ENCODE measurements at places on chromosomes 11 and 22.
A peak's percentile ranks its signal among the peaks of the same experiment; 100 is the strongest.

- DNase-seq, result no peak
Observed at GRCh38 chr11:10118865-10119264, 175.2 kb downstream of the SBF2 start.

DNA sequence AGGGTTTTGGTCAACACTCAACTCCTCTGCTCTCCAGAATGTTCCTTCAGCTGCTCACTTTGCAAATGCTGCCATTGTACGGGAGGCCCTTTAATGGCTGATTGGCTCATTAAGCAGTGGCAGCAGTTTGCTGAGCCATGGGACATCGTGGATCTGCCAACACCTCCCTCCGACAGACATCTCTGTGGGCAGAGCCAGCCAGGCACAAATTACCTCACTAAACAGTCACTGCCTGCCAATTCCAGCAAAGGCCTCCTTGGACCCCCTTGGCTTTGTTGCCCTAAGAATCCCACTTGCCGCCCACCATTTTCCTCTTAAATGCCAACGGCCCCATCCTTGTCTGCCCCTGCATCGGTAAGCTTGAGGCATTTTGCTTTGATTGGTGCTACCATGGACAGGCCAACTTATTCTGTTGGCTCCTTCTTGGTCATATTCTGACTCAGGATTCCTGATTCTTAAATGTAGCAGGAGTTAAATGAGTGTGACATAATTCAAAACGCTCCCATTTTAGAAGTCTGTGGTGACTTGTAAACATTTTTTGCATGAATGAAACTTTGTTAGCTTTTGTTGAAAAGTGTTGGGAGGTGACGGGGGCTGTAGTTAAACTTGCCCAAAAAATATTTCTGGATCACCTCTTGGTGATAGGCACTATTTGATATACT lies 57.5 kb upstream of the LMO2 start:
- DNase-seq, result peak; percentile 78

- DNase-seq, result no peak
Observed at GRCh38 chr22:37501610-37502341, 15.6 kb upstream of the MFNG start.

DNA sequence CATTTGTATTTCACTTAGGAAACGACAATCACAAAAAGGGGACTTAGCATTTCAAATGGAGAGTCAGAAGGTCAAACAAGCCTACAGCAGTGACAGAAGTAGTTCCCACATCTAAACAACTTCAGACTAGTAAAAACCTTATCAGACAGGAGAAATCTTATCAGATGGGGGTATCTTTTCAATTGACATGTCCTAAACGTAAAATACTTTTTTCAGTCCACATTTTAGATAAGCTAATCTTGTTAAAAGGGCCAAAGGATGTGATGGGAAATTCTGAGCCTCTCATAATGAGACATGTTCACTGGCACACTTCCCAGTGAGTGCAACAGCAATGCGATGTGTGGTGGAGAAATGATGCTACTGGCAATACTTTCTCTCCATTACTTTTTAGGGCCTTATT lies 2.4 kb downstream of the MAPK1 start:
- DNase-seq, result no peak

- no peak for DNase-seq
Observed at GRCh38 chr11:125223901-125224361, 59.4 kb downstream of the PKNOX2 start.

- no peak for DNase-seq
Observed at GRCh38 chr11:12083380-12083779, 27.0 kb upstream of the MICAL2 start.

GRCh38 chr11:1346669-1347390 lies 37.4 kb upstream of the TOLLIP start:
- DNase-seq, result no peak

DNA sequence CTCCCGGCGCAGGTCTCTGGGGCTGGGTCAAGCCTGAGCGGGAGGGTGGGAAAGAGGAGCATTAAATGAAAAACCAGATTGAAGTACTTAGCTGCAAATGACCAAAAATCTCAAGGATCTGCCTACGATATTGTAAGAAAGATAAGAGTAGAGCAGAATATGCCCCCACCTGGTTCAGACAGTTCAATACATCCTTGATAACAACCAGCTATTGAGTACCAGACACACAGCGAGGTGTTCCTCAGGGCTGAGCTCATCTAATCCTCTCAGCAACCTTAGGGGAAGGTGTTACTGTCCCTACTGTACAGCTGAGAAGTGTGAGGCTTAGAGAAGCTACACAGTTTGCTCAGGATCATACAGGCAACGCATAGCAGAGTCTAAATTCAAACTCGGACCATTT lies 27.4 kb upstream of the HMGXB4 start:
- no peak for DNase-seq

DNA sequence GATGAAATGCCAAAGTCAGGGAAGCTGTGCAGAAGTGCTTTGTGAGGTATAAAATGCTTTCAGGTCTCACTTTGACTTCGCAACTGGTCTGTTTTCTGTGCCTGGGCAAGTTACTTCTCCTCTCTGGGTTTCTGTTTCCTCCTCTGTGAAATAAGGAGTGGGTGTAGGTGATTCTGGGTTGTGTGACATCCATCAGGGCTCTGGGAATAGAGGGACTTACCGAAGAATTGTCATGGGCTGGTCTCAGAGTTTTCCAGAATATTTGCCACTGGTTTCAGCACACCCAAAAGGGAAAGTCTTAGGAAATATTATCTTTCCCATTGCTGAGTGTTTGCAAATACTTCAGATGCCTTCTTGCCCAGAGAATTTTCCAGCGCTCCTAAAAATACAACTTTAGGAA lies 118.4 kb downstream of the KIAA1671 start:
- no peak for DNase-seq

DNA sequence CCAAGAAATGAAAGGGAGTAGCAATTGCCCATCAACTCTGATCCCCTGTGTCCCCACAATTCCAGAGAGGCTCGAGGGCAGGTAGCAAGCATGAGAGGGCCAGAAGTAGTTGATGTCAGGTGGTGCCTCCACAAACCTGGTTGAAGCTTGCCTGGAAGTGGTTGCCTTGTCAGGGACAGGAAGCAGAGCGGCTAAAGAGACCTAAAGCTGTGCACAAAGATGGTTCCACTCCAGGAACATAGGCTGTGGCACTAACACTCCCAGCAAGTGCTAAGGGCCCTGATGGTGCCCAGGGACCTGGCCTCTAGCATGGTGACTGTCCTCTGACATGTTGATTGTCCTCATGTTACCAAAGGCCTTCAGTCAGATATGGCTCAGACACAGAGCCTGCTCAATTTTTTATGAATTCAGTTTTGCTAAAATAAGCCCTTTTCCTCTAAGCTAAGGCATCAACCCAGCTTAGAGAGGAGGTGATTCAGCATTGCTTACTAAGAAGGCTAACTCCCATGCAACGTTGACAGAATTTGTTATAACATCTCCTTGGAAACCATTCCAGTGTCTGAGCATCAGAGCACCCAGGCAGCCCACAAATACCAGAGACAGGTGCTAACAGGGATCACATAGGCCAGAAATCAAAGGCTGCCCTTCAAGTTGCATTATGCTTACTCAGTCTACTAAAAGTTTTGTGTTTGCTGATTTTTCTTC lies 196.3 kb upstream of the ARHGAP20 start:
- DNase-seq, result no peak

DNA sequence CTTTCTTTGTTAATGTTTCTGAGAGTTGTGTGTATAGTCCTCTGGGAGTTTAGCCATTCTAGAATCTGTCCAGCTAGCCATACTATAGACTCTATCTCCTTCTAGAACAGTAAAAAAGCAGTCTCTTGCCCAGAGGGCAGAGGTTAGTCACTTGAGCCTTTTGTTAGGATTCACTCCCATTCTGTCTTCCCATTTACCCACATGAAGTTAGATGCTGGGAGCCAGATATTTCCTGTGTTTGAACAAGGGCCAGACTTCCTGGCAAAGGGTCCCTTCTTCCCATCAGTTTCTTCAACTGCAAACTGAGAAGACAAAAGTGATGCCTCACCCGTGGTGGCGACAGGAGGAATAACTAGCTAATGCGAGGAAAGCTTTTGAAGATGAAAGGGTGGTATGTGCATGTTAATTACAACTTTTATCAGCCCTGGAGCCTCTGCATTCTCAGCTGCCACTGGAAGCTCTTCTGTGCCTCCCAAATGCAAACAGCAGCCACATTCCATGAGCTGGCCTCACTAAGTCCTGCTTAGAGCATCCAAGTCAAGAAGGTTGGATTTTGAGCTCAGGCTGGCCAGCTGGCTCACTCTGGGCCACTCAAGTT lies 12.8 kb downstream of the CD44 start:
- DNase-seq, result no peak

DNA sequence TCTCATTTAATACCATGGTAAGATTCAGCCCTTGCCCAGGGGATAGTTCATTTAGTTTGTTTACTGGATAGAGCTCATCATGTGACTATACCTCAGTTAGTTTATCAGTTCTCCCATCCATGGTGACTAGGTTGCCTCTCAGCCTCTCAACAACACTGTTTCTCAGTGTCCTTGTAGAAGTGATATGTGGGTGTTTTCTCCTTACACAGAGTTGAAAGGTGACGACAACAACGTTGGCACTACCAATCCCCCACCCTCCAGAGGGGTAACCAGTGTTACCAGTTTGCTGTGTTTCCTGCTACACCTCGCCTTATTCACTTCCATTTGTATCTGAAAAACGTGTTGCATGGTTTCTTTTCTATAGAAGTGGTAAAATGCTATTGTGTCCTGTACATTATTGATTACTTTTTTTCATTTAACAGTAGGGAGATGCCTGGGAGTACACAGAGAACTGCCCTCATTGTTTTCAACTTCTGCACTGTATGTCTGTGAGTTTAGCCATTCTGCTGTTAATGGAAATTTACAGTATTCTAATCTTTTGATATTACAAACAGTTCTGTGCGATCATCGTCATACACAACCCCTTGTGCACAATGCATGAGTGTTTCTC lies 11.6 kb downstream of the NEAT1 start:
- no peak for DNase-seq

DNA sequence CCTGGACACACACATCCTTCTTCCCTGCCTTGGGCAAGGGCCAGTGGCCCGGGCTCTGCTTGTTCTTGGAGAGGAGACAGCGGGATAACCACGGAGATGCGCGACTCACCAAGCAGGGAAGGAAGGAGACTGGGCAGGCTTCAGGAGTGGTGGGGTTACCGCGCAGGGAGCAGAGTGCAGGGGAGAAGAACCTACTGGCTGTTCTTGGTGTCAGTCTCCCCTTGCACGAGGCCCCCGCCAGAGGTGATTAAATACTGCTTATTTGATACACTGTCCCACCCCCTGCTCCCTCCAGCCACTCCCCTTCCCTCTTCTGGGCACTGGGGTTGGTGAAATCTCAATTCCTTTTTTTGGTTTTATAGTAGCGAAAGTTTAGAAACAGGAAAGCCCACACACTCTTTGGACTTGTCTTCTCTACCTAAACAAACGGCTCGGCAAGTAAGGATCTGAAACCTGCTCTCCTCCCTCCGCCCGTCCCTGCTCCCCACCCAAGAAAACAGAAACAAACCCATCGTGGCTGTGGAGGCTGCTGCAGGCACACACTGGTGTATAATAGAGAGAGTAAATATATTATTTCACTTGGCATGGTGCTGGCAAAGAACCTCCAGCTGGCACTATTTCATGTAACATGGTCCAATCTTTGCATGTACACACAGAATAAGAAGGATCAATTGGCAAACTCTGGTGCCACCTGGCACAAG lies 10.8 kb downstream of the LARGE2 start:
- DNase-seq, result no peak

DNA sequence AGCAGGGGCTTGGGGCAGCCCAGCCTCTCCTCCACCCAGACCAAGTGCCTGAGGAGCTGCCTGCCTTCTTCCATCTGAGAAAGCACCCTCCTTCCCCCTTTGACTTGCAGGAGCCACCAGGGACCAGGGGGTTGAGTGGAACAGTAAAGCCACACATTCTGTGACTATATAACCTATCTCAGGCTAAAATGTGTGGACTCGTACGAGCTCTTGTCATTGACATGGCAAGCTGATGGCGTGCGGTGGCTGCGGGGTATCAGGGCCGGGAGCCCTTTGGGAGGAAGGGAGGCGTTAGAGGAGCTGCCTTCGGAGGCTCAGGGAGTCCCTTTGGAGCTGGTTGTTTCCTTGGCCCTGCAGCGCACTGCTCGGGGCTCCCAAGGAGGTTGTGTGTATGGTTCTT lies 84.5 kb downstream of the CEP164 start:
- DNase-seq, result no peak

DNA sequence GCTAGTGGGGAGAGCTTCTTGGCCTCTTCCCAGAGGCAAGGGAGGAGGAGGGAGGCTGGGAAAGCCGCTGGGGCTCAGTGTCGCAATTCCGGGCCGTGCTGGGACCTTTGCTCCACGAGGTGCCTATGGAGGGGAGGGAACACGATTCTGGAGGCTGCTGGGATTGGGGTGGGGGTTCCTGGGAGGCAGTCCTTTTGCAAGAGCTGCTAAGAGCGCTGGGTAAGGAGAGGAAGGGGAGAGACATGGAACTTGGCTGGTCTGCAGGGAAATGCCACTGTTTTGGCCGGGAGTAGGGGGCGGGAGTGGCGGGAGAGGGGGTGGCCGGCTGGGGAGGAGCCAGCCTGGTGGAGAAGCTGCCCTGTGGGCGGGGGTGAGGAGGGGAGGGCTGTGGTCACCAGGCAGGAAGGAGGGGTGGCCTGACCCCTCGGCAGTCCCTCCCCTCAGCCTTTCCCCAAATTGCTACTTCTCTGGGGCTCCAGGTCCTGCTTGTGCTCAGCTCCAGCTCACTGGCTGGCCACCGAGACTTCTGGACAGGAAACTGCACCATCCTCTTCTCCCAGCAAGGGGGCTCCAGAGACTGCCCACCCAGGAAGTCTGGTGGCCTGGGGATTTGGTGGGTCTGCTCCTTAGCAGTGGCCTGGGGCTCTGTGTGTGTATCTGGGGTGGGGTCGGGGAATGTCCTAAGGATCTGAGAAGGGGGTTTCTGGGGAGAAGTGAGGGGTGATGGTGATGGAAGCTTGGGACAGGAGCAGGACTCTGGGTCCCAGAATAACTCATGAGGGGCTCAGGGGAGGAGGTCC lies at the start of gene NR1H3:
TSS of gene NR1H3 (plus strand) at position 480 of the 800 bp plus-strand sequence. CDS start 1,221 bp downstream, outside the sequence.
- DNase-seq, result no peak

DNA sequence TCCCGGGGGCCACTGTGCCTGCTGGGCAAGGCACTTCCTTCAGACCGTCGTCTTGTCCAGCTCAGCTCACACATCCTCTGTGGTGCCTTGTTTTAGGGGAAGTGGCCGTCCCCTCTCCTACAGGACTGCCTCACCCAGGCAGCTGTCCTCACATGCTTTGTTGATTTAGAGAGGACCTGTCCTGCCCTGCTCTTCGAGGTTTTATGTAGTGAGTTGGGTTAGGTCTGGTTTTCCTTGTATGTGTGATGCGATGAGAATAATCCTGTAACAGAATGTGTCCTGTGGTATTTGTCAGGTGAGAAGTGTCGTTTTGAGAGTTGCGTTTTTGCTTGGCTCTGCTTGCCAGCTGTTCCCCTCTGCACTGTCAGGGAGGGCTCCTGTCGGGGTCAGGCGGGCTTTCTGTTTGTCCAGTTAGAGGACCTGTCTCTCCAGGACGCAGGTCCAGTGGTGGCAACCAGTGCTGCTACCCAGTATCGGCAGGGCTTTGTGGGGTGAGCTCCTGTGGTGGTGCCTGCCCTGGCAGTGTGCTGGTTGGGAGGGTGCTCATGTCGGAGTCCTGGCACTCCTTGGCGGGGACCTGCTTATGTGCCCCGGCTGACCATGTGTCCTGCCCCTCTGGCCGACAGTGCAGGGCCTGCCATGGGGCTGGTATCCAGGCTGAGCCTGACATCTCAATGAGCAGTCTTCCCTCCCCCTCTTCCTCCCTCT lies 41.3 kb downstream of the MUC6 start:
- DNase-seq, result no peak
